Stimulated activated naive CD4-positive, alpha-beta T cell treated with Interleukin-2 at 50 U/mL for 16 hours (primary cell): ENCODE measurements at places on chromosomes 3 and 15.

- no peak for DNase-seq
These were observed 64.8 kb upstream of the CSTA start for GRCh38 chr3:122260206-122260605.

GRCh38 chr3:96631050-96631449 lies 183.3 kb upstream of the EPHA6 start:
- DNase-seq = no peak

DNA sequence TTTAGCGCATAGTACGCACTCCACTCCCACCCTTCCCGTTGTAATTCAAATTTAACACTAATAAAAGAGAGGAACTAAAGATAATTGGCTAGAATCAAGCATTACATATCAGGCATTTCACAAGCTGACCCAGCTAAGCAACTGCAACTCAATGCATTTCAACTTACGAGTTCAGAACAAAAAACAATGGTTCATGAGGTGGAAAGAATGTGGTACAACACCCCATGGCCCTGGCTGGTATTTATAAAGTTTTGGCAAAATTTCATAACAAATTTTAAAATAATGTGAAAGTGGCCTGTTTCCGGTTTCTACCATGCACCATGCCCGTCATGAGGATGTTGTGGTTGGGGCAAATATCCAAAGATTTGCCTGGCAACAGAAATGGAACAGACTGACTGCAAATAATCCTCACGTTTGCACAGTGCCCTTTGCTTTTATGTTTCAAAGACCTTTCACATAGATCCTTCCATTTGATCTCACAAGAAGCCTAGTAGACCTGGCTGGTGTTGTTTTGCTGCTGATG lies 455.3 kb upstream of the NR2F2 start:
- no peak for DNase-seq

DNA sequence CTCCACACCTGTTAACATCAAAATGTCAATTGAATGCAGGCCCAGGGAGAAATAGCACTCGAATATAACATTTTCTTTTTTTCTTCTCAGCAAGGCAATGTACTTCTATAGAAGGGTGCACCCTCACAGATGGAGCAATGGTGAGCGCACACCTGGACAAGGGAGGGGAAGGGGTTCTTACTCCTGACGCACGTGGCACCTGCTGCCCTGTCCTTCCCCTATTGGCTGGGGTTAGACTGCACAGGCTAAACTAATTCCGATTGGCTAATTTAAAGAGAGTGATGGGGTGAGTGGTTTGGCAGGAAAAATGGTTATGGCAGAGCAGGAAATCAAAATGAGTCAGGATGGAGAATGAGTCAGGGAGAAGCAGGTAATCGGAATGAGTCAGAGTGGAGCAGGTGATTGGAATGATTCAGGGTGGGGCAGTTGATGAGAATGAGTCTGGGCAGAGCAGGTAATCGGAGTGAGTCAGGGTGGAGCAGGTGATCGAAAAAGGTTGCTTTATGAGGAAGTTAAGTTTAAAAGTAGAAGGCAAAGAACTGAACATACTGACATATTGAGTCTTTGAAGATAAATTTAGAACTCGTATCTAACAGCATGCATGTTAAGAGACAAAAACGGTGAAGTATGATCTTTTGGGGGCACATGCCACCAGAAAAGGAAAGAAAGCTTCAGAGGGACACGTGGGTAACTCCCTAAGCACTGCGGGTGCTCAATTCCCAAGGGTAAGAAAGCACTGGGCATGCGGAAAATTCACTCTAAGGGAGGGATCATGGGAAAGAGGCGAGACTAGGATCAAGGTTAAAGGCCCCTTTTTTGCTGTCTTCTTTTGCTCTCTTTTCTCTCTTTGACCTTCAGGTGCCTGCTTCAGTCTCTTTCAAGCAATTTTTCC lies 72.9 kb upstream of the GALNT15 start:
- DNase-seq = no peak

DNA sequence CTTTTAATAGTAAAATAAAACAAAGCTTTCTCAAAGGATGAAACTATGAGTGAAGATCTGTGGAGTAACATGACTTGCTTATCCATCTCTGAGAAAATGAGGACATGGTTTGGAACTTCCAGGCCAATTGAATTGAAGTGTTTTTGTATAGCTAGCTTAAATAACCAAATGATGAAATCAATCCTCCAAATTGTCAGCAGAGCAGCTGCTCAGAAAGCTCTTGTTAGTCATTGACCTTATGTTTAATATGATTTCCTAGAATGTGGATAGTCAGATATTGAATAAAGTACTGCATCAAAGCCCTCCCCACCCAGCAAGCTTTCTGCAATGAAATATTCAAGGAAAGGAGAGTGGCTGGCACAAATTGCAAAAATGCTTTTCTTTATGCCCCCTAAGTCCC lies 437.2 kb downstream of the MFSD1 start:
- no peak for DNase-seq

- DNase-seq = no peak
These were observed 983.8 kb downstream of the SI start for GRCh38 chr3:164094546-164094945.

GRCh38 chr3:4235690-4236089 lies 67.5 kb upstream of the SETMAR start:
- DNase-seq = no peak

DNA sequence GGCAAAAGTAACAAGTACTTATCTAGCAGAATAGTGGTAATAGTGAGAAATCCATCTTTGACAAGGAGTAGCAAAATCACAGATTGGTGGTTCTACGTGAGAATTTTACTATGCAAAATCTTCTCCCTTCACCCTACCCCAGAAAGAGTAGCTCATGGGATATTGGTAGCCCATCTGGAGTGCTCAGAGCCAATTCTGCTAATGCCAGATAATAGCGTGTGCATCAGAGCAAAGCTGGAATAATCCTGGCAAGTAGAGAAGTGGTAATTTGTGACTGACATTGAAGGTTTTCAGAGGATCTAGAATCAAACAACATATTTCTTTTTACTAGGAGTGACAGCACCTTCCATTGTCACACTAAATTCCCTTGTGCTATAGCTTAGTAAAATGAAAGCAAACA lies 192.9 kb downstream of the ZBBX start:
- no peak for DNase-seq

GRCh38 chr3:185984203-185984602 lies 46.4 kb upstream of the TRA2B start:
- DNase-seq = no peak

GRCh38 chr3:73529308-73530021 lies 95.3 kb downstream of the PDZRN3 start:
- no peak for DNase-seq

DNA sequence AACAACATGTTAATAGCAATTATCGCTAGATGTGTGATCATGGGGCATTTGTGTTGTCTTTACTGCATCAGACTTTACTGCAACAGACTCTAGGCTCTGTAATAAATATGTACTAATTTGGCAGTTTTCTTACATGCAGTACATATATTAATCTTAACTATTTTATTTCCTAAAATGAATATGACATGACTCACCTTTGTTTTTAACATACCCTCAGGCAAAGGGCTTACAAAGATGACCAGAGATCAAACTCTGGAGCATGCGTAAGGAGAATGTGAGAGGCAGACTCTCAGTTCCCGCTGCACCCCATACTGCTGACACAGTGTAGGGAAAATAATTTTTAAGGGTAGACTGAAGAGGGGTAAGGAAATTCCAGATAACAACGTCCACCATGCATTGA lies 7.2 kb upstream of the FAM174B start:
- no peak for DNase-seq

GRCh38 chr3:138047596-138048158 lies 37.7 kb downstream of the CLDN18 start:
- no peak for DNase-seq
